ENCODE measurements at places on chromosomes 7 and 10.

DNA sequence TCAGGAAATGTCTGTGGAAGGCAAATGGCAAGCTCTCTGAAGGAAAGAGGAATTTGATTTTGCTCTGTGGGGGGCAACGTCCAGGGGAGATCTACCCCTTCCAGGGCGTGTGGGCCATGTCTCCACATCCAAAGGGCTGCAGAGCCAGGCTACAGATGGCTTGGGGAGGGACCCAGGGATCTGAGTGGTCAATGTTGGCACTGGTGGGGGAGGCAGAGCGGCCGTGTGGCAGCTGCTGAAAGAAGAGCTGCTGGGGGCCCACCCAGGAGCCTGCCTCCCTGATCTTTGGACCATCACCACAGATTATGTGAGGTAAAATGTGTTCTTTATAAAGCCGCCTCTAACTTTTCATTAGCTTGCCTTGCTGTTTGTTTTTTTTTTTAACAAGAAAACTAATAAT is 144.1 kb downstream of the HERPUD2 start:
- no peak for DNase-seq

DNA sequence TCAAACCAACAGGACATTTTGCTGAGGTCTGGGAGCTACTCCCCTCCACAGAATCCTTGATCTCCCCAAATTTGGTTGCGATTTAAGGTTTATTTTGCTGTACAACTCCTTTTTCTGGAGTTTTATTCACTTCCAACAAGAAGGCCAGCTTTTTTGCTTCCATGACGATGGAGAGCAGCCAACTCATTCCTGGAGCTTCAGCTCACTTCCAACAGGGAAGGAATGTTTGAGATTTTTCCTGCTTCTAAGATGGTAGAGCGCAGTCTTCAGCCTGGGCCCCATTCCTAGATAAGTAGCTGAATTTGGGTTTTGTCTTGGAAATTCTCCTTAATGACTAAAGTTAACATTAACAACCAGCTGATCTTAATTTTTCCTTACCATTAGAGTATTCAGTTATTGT is 30.9 kb upstream of the CREB3L2 start:
- DNase-seq: no peak

- no peak for DNase-seq
Observed at GRCh38 chr7:67896721-67897120, 900.1 kb downstream of the TYW1 start.

GRCh38 chr7:125033506-125033905 is 103.9 kb upstream of the POT1 start:
- DNase-seq: no peak

DNA sequence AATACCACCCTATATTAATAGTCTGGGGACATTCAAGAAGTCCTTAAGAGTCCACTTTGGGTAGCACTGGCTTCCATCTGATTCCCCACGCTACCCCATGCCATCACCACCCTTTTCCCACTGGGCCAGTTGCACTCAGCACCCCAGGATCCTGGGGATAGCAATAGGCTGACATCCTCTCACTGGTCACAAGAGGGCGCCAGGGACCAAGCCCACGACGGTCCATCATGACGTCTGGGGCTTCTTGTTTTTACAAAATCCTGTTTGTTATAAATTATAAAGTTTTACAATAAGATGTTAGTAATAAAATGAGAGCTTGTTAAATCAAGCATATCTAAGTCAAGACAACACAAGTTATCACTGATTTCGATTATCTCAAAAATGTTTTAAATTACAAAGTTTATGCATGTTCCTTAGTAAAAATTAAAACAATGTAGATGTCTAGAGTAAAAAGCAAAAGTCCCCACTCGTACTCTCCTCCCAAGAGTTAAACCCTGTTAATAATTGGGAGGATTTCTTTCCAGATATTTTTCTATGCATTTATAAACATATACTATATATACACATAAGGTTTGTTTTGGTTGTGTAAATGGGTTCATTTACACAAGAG is 15.4 kb downstream of the GPNMB start:
- peak; percentile 90 for DNase-seq

Data from GM03348 (cell line).